Neuronal stem cell (in vitro differentiated cells): ENCODE measurements at places on chromosomes 1 and 21.

DNA sequence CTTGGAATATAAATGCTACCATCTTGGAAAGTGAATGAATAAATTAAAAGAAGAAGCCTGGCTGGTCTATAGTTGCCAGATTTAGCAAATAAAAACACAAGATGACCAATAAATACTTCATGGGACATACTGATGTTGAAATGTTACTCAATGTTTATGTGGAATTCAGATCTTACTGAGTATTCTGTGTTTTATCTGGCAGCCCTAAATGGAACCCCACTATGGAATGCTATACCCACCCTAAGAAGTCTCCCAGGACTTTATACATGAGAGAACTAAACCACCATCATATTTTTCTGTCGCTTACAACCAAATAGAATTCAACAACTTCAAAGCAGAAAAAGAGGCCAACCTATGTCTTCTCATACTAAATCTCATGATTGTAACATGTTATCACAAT lies 177.6 kb upstream of the HMCN1 start:
- DNase-seq: no peak

- no peak for DNase-seq
These were observed 969.0 kb downstream of the TTLL7 start for GRCh38 chr1:83029916-83030315.

- DNase-seq: no peak
These were observed 953.0 kb downstream of the AMY1C start for GRCh38 chr1:104702731-104703130.

- no peak for DNase-seq
These were observed 20.2 kb upstream of the ERO1B start for GRCh38 chr1:236301958-236302335.

- no peak for DNase-seq
These were observed 2.0 kb downstream of the HNRNPU start for GRCh38 chr1:244862354-244862698.

DNA sequence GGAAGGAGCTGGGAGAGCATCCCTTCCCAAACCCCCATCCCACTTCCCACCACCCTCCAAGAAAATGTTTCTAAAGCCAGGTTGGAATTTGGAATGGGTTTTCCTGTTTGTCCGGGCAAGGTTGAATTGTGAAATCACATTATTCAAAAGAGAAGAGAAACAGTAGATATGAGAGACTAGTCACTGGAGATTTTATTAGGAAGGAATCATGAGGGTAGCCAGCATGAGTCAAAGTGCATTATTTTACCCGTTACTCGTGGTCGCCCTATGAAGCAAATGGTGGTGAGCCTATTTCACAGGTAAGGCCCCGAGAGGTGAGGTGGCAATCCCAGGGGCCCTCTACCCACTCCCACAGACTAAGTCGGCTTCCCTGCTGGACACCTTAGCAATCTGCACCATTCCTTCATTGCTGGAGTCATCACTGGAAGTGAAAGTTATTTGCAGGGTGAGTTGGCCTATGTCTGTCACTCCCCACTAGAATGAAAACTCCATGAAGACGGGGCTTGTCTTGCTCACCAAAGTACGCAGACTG lies 52.8 kb downstream of the TOMM20 start:
- DNase-seq: no peak

- no peak for DNase-seq
These were observed 180.8 kb upstream of the KCNK2 start for GRCh38 chr1:214901718-214902117.

- DNase-seq: no peak
These were observed 73.0 kb upstream of the LAPTM5 start for GRCh38 chr1:30830537-30830936.

- no peak for DNase-seq
These were observed 836 bp downstream of the CDC7 start for GRCh38 chr1:91501523-91501851.

DNA sequence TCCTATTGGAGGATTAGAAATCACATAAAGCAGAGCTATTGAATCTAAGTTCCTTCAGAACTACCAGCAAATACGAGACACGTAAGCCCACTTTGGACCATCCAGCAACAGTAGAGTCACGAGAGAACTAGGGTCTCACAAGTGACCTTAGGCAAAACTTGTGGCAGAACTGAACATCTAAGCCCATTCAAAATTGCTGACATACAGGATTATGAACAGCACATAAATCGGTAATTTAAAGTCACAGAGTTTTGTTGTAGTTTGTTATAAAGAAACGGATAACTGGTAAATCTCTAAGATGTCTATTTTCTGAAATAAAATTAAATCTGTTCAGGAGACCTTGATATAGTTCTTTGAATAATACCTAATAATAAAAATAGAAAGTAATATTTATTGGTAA lies 1366.0 kb downstream of the NCAM2 start:
- no peak for DNase-seq

DNA sequence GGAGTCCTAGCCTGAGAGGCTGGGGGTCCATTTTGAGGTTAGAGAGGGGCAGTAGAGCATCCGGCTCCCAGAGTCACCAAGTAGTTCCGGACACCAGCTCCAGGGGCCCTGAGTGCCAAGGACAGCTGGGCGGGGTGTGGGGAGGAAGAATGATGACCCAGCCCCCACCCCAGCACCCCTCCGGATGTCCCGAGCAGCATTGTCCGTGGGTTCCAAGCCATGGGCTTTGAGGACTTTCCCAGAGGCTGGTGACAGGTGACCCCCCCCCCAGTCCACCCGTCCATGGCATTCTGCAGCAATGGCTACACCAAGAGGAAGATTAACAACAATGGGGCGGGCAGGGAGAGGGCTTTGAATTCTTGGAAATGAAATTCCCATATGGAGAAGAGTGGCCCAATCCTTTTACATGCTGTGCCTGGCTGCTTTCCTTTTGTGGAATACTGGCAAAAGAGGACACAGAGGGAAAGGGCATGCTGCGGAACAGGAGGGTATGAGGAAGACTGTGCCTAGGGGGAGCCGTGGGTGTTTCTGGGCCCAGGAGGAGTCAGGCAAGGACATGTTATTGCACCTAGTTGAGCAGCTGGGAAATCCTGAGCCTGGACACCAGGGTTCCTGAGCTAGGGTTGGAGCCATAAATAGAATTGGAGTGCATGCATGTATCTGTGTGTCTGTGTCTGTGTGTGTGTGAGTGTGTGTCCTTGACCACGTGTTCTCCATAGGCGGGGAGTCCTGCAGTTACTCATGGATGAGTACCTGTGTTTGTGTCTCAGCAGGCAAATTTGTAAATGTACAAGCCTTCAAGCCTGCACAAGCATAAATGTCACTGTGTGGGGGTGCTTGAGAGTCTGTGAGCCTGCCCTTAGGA lies 956 bp downstream of the ATP1A2 start:
- DNase-seq: no peak
